ENCODE measurements at places on chromosomes 12 and 14.

- DNase-seq = no peak
These were observed 4.7 kb upstream of the HOXC10 start for GRCh38 chr12:53980104-53980801.

GRCh38 chr12:54997929-54998522 is 13.5 kb upstream of the TESPA1 start:
- DNase-seq = no peak

DNA sequence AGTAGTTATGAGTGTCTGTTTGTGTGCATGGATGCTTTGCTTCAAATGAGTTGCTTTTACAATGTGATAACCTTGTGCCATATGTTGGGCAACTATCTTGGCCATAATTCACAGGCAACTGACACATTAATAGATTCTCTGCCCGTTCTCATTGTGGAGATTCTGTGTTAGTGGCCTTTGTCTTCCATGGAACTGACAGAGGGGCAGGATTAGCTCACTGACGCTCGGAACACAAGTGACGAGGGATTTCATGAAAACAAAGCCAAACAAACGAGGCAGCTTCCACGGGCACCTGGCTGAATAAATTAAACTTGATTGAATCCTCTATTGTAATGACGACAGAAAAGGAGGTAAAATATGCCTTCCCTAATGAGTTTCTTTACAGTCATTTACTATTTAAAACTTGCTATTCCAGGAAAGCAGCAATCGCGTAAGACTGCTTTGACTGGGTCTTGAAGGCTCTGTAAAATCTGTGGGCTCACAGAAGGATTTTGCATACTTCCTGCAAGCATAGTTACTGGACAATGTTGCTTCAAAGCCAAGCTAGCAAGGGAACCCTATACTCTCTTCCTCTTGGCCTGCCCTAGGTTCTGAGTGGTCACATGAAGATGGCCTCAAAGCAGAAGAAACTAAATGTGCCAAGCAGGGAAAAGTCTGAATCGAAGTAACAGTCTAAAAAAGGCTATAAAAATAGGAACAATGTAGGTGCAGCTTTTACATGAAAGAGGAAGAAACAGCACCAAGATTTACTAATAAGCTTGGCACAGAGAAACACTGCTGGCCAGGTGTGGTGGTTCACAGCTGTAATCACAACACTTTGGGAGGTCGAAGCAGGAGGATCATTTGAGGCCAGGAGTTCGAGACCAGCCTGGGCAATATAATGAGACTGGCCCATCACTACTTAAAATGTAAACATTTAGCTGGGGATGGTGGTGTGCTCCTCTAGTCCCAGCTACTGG is 28.1 kb upstream of the SINHCAF start:
- no peak for DNase-seq

DNA sequence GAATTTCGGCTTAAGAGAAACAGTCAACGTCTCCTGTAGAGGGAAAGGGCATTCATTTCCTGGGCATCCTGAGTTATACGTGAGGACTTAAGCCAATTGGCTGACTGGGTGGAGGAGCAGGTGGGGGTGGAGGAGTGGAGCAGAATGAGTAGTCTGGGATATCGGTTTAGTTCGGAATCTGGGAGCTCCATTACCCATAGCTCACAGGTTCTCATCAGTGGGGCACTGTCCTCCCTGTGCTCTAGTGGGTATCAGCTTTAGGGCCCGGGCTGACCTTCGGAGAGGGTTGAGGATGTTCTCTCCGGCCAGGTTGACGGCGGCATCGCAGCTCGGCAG is 704 bp downstream of the SDR39U1 start:
- no peak for DNase-seq

GRCh38 chr12:104352106-104352713 is 48.7 kb downstream of the EID3 start:
- no peak for DNase-seq

DNA sequence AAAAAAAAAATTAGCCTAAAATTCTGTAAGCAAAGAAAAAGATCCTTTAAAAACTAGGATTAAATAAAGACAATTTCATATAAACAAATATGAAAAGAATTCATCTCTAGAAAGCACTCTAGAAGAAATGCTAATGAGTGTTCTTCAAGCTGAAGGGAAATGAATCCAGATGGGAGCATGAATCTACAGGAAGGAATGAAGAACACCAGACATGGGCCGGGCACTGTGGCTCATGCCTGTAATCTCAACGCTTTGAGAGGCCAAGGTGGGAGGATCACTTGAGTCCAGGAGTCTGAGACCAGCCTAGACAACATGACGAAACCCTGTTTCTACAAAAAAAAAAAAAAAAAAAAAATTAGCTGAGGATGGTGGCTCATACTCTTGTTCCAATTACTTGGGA is 297.2 kb downstream of the FBXL14 start:
- no peak for DNase-seq

DNA sequence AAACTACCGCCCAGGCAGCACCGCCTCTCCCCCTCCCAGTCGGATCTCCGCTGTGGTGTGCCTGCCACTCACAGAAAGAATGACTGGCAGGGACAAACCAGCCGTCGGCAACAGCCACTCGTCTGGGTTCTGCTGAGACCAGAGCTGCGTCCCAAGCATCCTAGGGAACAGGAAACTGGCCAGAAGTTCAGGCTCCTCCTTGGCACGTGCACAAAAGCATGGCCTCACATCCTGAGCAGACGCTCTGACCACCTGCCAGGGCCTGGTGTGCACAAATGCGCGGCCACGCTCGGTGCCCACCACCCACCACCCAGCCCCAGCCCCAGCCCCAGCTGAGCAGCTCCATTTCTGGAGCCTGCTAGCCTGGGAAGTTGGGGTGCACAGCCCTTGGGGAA is 214.8 kb downstream of the DPF3 start:
- DNase-seq = no peak

GRCh38 chr12:69435644-69436043 is 34.5 kb upstream of the FRS2 start:
- DNase-seq = no peak

DNA sequence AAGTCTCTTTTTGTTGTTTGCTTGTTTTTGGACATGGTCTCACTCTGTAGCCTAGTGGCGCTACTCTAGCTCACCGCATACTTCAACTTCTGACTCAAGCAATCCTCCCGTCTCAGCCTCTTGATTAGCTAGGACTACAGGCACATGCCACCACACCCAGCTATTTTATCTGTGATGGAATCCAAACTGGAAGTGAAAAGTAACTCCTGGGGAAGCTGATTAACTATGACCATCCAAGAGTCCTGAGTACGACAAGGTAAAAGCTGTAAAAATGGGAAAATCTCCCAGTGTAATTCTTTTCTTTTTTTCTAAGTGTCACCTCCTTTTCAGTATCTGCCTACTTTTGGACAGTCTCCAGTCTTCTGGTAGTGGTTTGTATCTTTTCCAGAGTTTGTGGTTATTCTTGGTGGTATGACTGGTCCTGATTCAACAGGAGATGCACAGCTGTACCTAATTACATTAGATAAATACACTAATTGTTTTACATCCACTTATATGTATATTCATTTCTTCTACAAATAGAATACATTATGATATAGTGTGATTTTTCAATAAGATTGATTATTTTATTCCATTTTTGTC is 97.8 kb downstream of the SLC6A15 start:
- no peak for DNase-seq

DNA sequence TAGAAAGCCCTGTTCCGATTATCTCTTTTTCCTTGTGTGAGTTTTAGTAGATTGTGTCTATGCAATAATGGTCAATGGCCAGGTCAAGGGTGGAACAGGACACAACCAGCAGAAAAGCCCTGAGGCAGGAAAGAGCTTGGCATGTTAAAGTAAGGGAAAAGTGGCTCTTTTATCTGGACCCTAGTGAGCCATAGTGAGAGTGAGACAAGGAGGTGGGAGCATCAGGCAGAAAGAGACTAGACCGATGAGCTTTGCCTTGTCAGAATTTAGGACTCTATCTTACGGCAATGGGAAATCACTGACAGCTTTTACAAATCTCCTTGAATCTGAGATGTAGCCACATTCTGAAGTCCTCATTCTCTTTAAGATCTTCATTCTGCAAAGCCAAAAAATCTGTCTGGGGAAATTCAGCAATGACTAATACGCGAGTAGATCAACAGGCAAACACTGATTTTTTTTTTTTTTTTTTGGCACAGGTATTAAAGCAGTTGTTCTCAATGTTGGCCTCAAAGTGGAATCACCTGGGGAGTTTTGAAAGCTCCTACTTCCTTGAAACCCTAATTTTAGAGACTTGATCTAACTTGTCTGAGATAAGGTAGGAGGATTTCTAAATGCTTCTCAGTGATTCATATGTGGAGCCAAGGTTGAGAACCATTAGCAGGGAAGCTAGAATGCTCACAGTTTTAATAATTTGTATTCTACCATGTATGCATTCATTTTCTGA is 33.9 kb downstream of the TMEM19 start:
- DNase-seq = no peak

GRCh38 chr14:80215081-80215480 is 3.8 kb upstream of the DIO2 start:
- DNase-seq = no peak

DNA sequence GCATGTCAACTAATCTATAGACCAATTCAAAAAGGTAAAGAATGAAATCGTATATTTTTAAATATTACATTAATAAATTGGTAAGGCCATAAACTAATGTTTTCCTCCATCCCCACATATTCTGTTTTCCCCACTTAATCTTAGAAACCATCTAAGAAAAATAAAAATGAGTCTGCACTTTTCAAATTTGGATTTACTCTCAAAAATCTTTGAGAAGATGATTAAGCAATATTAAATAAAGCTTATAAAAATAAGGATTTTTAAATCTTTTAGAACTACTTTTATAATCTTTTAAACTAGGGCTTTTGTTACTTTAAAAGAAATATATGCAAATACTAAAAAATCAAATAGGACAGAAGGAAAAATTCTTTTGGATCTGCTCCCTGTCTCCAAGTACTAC is 10.6 kb upstream of the HAL start:
- no peak for DNase-seq

- no peak for DNase-seq
These were observed 156.3 kb upstream of the TMTC2 start for GRCh38 chr12:82530394-82530793.

- DNase-seq = no peak
These were observed 234.7 kb downstream of the BTG1 start for GRCh38 chr12:91910871-91911388.

DNA sequence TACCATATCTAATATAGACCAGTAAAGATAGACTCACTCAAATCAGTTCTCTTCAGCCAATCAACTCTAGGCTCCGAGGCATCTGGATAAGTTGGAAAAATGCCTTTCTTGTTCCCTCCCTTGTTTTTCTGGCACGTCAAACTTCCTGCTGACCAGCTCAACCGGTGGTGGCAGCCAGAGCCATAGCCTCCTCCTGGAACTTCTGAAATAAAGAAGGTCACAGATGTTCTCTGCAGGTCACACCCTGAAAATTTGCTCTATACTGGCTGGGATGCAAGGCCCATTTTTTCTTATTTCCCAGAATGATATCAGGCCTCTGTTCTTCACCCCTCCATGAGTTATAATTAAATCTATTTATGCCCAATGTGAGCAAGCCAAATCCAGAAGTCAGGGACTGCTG is 81.9 kb downstream of the BMP4 start:
- DNase-seq = no peak

DNA sequence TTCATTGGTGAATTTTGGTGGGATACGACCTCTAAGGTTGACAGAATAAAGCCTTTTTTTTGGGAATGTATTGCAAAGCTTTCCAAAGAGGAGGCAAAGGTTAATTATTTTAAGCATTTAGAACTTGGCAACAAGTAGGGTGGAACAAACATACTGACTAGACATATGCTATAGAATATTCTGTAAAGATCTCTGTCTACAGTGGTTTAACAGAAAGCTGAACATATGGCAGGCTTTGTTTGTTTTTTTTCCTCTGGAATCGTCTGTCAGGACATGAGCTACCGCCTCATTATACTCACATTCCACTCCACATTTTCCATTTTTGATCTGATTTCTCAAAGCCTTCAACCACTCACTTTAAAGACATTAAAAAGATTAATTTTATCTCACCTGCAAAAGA is 153.4 kb upstream of the PELI2 start:
- DNase-seq = no peak

DNA sequence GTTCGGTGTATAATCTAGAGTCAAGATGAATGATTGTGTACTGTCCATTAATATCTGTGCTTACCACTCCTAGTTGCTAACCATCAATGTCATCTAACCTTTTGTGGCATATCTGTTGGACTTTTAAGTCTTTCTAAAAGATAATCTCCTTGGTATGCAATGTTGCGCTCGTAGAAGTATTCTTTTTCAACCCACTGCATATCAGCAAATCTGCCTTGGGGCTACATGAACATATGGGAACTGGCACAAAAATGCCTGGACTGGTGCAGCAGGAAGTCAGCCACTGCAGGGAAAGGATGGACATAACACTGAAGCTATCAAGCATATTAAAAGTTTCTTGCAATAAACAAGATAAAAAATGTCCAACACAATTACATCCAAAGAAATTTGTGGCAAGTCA is 124.3 kb upstream of the SLC38A4 start:
- DNase-seq = no peak

DNA sequence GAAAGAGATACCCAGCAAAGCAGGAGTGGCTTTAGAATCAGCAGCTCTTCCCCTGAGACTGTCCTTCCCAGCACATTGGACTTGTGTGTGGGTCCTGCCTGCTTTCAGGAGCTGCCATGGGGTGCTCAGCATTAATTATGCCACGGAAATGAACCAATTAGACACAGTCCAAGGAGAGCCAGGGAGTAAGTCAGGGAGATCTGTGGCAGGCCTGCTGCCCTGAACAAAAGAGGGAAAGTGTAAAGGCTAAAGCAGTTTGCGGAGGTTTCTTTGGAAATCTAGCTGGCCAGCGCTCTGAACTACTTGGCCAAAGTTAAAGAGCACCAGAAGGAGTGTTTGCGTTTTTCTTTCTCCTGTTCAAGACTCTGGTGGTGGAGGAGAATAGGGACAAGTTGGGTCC is 65.7 kb upstream of the SRSF5 start:
- no peak for DNase-seq

DNA sequence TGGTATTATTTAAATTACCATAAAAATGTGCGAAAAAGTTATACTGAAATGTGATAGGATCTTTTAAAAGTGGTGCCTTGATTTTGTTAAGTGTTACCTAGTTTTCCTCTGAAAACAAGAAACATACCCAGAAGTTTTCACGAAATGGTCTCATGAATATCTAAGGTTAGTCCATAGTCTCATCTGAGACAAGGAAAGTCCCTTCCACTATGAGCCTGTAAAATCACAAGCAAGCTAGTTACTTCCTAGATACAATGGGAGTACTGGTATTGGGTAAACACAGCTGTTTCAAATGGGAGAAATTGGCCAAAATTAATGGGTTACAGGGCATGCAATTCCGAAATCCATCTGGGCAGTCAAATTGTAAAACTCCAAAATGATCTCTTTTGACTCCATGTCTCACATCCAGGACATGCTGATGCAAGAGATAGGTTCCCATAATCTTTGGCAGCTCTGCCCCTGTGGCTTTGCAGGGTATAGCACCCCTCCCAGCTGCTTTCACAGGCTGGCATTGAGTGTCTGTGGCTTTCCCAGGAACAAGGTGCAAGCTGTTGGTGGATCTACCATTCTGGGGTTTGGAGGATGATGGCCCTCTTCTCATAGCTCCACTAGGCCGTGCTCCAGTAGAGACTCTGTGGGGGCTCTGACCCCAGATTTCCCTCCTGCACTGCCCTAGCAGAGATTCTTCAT is 271.4 kb downstream of the NAV3 start:
- DNase-seq = no peak

Data from stimulated activated CD8-positive, alpha-beta memory T cell treated with anti-CD3 and anti-CD28 coated beads, Interleukin-15, amount 100 ng/mL, for 4 hours (primary cell).